ENCODE measurements at places on chromosomes 1 and 21.

DNA sequence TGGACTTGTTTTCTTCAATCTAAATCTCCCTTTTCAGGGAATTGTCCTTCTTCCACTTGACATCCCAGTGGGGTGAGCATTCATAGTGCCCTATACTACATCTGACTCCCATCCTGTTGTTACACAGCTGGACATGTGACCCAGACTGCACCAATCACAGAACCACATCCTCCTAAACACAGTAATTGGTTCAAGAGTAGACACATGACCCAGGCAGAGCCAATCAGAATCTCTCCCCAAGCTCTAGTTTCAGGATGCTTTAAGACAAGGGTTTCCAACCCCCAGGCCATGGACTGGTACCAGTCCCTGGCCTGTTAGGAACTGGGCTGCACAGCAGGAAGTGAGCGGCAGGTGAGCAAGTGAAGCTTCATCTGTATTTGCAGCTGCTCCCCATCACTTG lies 5.6 kb upstream of the DDOST start:
- peak; percentile 42 for DNase-seq

DNA sequence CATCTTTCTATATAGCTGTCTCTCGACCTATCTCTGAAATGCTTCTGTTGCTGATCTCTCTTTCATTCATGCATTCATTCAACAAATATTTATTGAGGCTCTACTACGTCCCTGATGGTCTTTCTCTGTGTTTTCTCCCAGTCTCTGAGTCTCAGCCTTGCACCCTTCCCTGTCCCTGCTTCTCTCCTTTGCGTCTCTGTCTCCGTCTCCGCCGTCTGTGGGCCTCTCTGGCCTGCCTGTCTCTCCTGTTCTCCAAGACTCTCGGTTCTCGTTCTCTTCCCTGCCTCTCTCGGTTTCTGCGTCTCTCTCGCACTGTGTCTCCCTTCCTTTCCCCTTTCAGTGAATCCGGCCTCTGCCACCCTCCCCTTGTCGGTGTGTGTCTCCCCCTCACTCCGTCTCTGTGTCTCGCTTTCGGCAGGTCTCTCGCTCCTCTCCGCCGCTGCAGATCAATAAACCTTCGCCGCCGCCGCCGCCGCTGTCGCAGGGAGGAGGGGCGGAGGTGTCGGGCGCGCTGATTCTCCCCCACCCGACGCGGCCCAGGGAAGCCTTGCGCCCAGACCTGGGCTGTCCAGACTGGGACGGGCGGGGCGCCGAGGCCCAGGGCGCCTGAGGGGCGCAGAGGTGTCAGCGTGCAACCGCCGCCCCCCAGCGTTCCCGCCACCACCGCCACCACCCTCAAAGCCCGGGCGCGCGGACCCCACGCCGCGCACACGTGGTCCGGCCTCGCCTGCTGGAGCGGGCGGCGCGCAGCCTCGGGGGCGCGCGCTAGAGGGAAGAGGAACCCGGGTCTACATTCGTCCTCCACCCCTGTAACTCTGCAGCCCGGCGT lies 3.0 kb downstream of the EFNA3 start:
- DNase-seq: no peak

- DNase-seq: no peak
Observed at GRCh38 chr1:226111098-226111882, 48.8 kb downstream of the H3-3A start.

DNA sequence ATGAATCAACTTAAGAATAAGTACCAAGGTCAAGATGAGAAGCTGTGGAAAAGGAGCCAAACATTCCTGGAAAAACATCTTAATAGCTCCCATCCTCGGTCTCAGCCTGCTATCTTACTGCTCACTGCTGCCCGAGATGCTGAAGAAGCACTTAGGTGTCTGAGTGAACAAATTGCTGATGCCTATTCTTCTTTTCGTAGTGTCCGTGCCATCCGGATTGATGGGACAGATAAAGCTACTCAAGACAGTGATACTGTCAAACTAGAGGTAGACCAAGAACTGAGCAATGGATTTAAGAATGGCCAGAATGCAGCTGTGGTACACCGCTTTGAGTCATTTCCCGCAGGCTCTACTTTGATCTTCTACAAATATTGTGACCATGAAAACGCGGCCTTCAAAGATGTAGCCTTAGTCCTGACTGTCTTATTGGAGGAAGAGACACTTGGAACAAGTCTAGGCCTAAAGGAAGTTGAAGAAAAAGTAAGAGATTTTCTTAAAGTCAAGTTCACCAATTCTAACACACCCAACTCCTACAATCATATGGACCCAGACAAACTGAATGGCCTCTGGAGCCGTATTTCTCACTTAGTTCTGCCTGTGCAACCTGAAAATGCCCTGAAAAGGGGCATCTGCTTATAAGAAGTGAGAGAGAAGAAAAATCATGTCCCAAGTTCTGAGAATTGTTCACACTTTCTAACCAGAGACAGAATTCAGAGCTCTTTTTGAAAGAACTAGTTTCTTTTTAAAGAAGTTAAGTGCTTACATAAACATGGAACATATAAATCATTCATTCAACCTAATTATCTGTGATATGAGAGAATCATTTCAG lies 35.7 kb downstream of the TOR1AIP1 start:
- no peak for DNase-seq

DNA sequence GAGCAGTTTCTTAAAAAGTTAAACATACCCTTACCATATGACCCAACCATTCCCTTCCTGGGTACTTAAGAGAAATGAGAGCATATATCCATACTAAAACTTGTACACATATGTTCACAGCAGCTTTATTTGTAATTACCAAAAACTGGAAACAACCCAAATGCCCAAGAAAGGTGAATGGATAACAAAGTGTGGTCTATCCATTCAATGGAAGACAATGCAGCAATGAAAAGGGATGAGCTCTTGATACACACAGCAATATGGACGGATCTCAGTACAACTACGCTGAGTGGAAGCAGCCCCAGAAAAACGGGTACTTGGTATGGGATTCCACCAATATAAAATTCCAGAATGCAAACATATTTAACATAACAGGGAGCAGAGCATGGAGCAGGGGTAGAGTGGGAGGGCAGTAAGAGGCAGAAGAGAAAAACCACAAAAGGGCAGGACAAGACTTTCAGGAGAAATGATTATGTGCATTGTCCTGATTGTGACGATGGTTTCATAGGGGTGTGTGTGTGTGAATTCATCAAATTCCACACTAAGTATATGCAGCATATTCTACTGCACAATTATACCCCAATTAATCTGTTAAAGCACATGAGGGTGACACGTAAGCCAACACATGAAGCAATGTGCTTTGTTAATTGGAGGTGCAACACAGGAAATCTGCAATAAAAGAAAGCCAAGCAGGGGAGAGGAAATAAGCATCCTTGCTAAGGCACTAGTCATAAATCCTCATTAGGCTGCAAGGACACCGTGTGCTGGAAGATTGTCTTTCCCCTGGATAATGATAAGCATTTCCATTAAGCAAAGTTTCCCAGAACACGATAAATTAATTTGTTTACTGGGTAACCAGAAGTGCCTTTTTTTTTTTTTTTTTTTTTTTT lies 113.1 kb upstream of the KRTAP19-8 start:
- DNase-seq: no peak

GRCh38 chr1:201552941-201553351 lies 14.0 kb downstream of the NAV1 start:
- peak; percentile 57 for DNase-seq

DNA sequence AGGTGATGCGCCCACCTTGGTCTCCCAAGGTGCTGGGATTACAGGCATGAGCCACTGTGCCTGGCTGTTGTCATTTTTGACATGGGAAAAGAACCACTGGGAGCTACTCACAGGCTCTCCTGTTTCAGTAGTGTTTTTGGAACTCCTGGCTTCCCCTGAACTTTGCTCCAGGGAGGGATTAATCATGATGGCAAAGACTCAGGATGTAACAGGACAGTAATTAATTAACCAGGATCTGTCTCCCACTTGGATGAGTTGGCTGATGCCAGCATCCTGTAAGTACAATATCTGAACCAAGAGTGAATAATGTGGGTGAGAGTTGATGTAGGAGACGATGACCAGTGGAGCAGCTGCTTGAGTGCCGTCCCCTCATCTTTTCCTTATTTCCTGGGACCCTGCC lies 4.9 kb downstream of the SFT2D2 start:
- DNase-seq: no peak

- DNase-seq: no peak
Observed at GRCh38 chr1:9068981-9069325, 482 bp downstream of the SLC2A5 start.

GRCh38 chr1:67680486-67680885 lies 4.5 kb upstream of the GADD45A start:
- DNase-seq: no peak

DNA sequence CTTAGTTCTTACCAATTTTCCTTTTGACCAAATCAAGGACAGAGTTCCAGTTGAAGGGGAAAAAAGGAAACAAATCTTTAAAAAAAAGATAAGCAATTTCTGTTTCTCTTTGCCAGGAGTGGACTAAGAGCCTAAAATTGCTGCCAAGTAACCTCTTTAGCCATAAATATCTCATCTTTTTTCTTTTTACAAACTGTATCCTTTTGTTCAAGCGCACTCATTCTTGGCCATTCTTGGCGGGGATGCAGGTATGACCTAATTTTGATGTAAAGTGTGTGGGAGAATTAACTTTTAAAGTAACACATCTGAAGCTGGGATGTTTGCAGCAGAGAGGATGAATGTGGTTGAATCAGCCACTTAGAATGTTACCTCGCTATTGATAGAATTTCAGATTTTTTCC lies 13.4 kb upstream of the KIF1B start:
- peak; percentile 19 for DNase-seq

DNA sequence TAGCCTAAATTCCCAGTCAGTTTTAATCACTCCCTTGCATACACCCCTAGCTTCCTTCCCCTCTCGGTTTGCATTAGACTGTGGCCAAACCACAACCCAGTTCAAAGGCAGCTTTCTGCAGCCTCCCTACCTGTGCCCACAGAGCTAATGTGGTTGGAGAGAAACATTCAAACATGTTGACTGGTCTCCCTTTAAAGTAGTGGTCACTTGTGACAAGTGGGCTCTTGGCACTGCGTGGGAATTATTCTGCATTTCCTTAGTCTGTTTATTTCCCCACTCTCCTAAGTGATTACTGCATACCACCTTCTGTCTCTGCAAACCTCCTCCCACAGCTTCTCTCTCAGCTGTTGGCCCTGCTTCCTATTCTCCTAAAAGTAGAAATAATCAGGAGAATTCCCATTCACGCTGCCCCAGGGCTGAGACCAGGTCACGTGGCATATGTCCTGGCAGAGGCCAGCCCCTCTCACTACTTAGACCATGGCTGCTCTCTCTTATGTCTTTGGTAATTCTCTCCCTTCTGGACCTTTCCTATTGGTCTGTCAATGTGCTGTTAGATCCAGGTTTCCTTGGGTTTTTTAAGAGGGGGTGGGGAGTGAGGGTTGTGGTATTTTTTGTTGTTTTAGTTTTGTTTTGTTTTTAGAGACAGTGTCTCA lies 38.4 kb upstream of the CD101 start:
- no peak for DNase-seq

DNA sequence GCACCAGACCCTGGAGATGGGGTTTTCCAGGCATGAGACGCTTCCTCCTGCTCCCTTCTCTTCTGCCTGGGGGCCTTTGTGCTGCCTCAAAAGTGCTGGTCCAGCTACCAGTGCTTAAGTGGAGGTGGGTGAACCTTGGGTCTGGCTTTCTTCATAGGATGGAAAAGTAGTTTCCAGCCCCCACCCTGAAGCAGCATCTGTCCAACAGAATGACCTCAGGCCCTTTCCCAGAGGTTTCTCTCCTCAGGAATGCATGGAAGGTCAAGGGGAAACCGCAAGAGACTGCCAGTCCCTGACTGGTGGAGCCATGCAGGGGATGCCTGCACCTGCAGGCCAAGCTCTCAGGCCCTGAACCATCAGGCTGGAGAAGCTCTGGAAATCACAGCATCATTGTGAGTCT lies 63.8 kb downstream of the HMGB4 start:
- no peak for DNase-seq

DNA sequence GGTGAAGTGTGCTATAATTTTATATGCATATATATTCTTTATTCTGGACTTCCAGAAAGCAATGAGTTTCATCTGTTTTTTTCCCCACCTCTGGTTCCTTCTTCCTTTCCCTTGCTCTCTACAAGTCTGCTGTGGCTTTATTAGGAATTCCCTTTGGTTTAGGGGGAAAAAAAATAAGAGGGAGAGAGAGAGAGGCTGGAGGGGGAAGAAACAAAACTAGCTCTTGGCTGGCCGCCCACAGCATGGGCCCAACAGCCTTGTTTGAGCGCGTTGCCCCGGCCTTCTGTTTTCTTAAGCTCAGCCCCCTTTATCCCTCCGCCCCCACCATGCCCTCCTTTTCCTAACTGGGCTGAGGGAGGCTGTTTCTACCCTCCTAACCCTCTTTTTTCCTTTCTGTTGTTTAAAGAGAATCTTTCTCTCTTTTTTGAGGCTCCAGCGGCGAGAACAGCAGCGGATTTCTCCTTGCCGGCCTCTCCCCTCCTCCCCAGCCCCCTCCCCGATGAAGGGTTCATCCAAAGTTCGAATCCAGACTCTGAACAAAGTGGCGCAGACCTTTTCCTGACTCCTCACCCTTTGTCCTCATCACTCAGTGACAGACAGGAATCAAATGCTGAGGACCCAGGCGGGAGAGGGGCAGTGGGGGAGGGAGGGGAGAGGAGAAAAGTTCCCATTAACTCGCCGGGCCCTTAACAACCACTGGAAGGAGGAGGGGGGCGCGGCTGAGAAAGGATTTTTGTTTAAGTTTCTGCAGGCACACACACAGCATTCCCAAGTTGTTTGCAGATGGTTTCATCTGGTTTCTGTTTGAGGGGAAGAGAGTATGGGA lies 29.7 kb downstream of the PBX1 start:
- DNase-seq: no peak

- no peak for DNase-seq
Observed at GRCh38 chr1:46176211-46176865, at the start of gene P3R3URF. P3R3URF (minus strand) TSS chr1:46176488; CDS start chr1:46176471, 17 bp downstream.

DNA sequence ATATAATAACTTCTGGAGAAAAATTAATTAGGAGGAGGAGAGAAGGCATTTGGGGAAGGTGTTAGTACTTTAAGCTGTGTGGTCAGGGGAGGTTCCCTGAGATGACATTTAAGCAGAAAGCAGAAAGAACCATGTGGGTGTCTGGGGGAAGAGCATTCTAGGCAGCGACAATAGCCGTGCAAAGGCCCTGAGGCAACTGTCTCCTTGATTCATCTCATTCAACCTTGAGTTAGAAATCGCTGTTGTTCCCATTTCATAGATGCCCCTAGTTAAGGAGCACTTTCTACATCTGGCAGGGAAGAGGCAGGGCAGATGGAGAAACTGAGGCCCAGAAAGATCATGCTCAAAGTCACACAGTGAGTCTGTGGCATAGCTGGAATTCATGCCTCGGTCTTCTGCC lies 108.6 kb upstream of the RUNX3 start:
- DNase-seq: no peak

GRCh38 chr21:45478115-45478801 lies 64.0 kb downstream of the SLC19A1 start:
- DNase-seq: peak; percentile 35

DNA sequence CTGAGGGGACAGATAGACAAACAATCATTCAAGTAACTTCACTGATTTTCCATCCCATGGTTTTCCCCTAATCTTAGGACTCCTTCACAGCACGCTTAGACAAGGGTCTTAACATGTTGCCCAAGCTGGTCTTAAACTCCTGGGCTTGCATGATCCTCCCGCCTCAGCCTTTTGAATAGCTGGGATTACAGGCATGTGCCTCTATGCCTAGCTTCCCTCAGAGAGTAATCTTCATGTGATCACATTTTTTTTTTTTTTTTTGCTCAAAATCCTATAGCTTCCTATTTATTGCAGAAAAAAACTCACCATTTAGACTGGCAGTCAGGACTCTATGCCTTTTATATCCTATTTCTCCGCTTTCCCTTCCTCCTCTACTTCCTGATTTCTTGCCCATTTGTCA lies 90.4 kb upstream of the DPH5 start:
- no peak for DNase-seq

- no peak for DNase-seq
Observed at GRCh38 chr1:160092366-160093068, 5.9 kb downstream of the IGSF8 start.

GRCh38 chr1:184324972-184325371 lies 61.9 kb upstream of the C1orf21 start:
- DNase-seq: no peak

Data from A172 (cell line).